NCI-H1930 (cell line): ENCODE measurements at places on chromosomes 13 and 19.

DNA sequence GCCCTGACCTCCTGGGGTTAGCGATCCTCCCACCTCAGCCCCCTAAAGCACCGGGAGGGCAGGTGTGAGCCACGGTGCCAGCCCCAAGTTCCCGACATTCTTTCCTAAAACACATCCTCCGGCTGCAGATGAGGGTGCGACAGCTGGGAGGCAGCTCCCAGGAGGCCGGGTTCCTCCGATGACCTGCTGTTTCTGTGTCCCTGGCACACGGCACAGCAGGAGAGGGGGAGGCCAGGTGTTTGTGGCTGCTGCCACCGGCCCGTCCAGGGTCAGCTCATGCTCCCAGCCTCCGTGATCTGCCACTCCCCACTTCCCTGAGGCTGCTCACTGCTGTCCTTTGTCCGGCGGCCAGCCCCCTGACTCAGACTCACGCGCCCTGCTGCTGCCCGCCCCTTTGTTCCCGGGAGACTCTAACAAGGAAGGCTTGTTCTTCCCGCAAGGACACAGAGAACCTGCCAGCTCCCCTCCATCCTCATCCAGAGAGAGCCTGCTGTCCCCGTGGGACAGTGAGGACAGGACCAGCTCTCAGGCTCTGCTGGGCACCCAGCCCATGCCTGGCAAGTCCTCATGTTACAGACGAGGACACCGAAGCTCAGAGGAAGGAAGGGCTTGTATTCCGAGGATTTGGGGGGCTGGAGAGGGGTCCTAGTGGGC, 10.6 kb upstream of the MADCAM1 start:
- DNase-seq: no peak

GRCh38 chr13:102470283-102470917, 68.6 kb upstream of the FGF14 start:
- DNase-seq: no peak

DNA sequence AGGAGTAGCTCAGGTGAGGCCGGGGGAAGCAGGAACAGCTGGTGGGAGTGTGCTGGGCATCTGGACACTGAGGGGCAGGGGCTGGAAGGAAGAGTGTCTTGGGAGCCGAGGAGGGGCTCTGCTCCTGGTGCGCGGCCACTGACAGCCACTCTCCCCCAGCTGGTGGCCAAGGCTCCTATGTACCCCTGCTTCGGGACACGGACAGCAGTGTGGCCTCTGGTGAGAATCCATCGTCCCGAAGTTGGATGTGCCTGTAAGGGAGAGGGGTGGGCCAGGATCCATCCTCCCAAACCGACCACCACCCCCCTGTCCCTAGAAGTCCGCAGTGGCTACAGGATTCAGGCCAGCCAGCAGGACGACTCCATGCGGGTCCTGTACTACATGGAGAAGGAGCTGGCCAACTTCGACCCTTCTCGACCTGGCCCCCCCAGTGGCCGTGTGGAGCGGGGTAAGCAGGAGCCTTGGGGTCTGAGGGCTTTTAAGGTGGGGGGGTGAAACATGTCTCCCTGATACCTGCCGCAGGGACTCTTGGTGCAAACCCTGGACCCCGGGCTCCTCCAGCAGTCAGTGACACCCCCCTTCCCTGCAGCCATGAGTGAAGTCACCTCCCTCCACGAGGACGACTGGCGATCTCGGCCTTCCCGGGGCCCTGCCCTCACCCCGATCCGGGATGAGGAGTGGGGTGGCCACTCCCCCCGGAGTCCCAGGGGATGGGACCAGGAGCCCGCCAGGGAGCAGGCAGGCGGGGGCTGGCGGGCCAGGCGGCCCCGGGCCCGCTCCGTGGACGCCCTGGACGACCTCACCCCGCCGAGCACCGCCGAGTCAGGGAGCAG, 2.0 kb upstream of the USF2 start:
- no peak for DNase-seq

DNA sequence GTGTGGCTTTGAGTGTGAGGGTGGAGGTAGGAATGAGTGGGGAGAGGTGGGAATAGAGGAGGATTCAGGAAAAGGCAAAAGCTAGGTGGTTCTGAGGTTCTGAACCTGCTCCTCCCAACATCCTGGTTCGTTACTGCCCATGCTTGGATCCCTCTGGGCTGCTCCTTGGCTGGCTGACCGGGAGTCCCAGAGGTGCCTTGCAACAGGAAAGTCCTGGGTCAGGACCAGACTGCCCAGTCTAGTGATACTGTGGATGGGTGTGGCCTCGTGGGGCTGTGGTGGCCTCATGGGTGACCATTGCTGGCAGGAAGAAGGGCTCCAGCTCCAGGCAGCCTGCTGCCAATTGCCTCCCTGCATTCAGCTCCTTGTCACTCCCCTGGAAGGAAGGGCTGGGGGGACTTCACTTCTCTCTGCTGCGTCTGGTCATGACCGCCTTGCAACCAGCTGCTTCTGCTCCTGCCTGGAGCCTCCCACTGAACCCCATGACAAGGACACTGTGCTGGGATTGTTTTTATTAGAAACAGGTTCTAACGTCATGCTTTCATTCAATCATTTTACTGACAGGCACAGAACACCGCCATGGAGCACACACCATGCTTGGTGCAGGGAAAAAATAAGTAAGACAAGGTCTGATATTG, 61.5 kb upstream of the UBL3 start:
- DNase-seq: no peak

DNA sequence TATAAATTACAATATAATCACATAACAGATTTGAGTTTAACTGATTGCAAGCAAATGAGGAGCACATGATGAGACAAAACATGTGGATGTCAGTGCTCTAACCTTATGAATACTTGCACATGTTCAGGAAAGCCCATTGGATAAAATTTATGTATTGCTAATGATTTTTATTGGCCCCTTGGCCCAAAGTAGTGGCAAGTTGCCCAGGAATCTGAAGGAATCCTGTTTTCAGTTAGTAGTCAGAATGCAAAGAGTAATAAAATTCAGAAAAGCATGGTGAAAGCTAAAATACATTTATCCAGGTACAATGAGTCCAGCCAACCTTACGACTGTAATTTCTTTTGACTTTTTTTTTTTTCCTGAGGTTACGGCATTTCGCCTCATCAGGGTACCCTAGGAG, 1539.4 kb downstream of the EFNB2 start:
- no peak for DNase-seq

GRCh38 chr13:32453981-32454380, 26.1 kb upstream of the N4BP2L1 start:
- no peak for DNase-seq

DNA sequence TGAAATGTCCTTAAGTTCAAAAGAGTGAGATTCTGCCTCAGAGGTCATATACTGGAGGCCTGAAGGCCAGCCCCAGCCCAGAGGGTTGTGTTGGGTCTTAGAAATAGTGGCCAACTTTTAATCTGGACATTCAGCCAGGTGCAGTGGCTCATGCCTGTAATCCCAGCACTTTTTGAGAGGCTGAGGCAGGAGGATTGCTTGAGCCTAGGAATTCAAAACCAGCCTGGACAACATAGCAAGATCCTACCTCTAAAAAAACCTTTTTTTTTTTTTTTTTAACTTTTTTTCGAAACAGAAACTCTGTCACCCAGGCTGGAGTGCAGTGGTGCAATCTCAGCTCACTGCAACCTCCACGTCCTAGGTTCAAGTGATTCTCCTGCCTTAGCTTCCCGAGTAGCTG, 15.5 kb downstream of the DPF1 start:
- no peak for DNase-seq

GRCh38 chr13:93875547-93875946, 603.9 kb downstream of the DCT start:
- DNase-seq: no peak

DNA sequence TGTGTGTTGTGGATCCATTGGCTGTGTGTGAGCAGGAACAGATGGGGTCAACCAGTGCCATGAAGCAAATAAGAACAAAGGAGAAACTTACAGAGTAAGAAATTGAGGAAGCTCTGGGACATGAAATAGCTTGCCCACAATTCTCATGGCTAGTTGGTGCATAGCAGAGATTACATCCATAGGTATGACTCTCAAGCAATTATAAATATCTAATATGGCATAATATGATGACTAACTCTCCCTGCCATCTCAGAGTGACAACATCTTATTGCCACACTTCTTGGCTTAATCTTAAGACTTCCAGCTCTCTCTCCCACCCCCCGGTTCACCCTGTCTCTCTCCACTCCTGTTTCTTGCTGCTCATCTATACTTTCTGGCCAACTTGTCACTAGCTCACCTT, 53.3 kb downstream of the OXGR1 start:
- no peak for DNase-seq

GRCh38 chr19:32599736-32600157, 18.8 kb downstream of the PDCD5 start:
- DNase-seq: peak; percentile 47

GRCh38 chr13:47480951-47481350, 520.1 kb downstream of the SUCLA2 start:
- no peak for DNase-seq

- DNase-seq: peak; percentile 42
These were observed 102.6 kb upstream of the RNF113B start for GRCh38 chr13:98279473-98280175.

GRCh38 chr13:70729369-70729768, 621.1 kb upstream of the KLHL1 start:
- DNase-seq: no peak

GRCh38 chr13:34419025-34419424, 523.0 kb upstream of the NBEA start:
- DNase-seq: no peak

GRCh38 chr13:112893570-112894422, 75.2 kb upstream of the MCF2L start:
- peak; percentile 87 for DNase-seq

GRCh38 chr19:294946-295686, 3.9 kb upstream of the PLPP2 start:
- peak; percentile 8 for DNase-seq
